Left lung (tissue), 14 donors: ENCODE measurements at places on chromosomes 6 and 20.

DNA sequence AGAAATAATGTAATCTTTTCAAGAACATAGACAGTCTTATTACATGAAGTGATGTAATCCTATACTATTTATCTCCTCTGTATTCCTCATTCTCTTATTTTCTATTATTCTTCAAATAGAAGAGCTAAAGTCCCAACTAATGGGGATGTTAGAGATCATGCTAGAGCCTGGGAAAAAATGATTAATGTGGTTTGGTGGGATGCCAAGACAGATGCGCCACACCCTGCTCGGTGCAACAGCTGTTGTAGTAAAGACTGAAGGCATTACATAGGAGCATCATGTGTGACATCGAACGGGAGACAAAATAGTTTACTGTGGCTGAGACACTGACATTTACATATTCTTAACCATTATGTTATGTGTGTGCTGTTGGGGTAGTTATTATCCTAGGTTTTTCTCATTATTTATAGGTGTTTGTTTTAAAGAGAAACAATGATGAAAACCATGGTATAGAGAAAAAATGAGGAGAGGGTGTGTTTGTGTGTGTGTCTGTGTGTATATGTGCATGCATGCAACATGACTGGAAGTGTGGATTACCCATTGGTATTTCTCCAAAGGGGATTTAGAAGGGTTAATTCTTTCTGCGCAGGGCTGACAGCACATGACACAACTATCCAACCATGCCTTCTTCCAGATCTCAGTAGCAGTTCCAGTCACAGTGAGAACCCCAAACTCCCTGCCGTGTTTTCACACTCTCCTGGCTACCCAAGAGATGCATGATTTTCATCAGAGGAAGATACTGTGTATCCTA is 155.3 kb downstream of the EYA4 start:
- H3K27ac ChIP-seq = no peak overlapping the region
- H3K27me3 ChIP-seq = no peaks in the 10 kb centered on the region
- no peak overlapping the region for H3K4me3 ChIP-seq
- H3K36me3 ChIP-seq = no peaks in the 10 kb centered on the region
- no peaks in the 10 kb centered on the region for H3K4me1 ChIP-seq

- no peak for DNase-seq
- no peaks in the 10 kb centered on the region for H3K27me3 ChIP-seq
- no peak overlapping the region for H3K4me3 ChIP-seq
These were observed 75.7 kb downstream of the TTLL2 start for GRCh38 chr6:167400482-167401138.

GRCh38 chr6:56580271-56580670 is 62.4 kb downstream of the DST start:
- no peak overlapping the region for H3K27ac ChIP-seq
- H3K4me1 ChIP-seq = no peaks in the 10 kb centered on the region
- H3K4me3 ChIP-seq = no peak overlapping the region
- no peak for DNase-seq
- no peaks in the 10 kb centered on the region for H3K36me3 ChIP-seq

DNA sequence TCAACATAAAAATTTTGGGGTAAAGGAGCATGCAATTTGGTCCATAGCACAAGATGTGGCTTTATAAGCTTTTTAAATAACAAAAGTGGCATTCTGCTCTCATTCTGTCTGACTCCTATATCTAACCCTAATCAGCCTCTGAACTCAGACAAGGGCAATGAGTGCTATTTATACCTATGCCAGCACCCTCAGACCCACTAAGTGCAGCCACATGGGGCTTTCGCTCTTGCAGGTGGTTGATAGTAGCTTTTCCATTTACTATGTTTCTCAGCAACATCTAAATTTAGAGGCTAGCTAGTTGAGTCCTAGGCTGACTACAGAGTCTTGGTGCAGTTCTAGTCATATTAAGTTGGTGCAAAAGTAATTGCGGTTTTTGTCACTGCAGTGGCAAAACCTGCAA is 217.1 kb upstream of the THBS2 start:
- H3K36me3 ChIP-seq = no peaks in the 10 kb centered on the region
- no peak overlapping the region for H3K4me3 ChIP-seq
- H3K27me3 ChIP-seq = no peaks in the 10 kb centered on the region
- no peak overlapping the region for H3K27ac ChIP-seq
- no peaks in the 10 kb centered on the region for H3K4me1 ChIP-seq

GRCh38 chr6:6346427-6347023 is 26.1 kb upstream of the F13A1 start:
- no peak overlapping the region for H3K27ac ChIP-seq
- H3K4me1 ChIP-seq = no peaks in the 10 kb centered on the region
- no peaks in the 10 kb centered on the region for H3K36me3 ChIP-seq
- DNase-seq = no peak
- peaks cover 4% of the 10 kb centered on the region for H3K27me3 ChIP-seq
- H3K4me3 ChIP-seq = no peak overlapping the region

DNA sequence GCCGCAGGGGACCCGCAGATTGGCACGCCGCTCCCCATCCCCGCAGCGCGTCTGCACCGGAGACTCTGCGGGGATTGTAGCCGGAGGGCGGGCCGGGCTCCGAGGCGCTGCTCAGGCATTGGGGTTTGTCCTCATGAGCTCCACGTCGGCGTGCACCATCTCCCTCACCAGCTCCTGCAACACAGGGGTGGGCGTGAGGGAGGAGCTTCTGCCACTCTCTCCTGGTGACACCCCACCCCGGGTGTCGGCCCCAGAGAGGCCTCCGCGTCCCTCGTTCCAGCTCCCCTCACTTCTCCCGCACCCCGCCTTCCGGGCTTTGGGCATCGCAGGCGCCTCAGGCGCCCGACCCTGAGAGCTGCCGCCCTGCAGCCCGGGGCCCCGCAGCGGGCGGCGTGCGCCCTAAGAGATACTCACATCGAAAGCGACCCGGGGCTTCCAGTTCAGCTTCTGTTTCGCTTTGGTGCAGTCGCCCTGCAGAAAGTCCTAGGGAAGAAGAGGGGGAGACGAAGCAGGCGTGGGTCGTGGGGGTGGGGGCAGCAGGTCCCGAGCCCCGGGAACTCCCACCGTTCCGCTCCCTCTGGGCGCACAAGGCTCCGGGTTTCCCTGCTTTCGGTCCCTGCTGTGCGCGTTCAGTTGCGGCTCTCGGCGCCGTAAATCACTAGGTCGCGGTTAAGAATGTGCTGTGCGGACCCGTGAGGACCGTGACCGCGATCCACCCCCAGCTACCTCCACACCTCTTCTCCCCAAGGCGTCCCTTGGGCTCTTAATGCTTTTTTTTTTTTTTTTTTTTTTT is 14.5 kb downstream of the FOXC1 start:
- peaks cover 86% of the 10 kb centered on the region for H3K27me3 ChIP-seq
- peaks cover 32% of the 10 kb centered on the region for H3K4me1 ChIP-seq
- H3K27ac ChIP-seq = no peak overlapping the region
- peak overlapping the region; percentile 48 for H3K4me3 ChIP-seq
- no peak for DNase-seq

GRCh38 chr6:90780141-90780540 is 193.3 kb upstream of the MAP3K7 start:
- no peaks in the 10 kb centered on the region for H3K4me1 ChIP-seq
- H3K4me3 ChIP-seq = no peak overlapping the region
- no peaks in the 10 kb centered on the region for H3K27me3 ChIP-seq
- H3K27ac ChIP-seq = no peak overlapping the region

- H3K27me3 ChIP-seq = no peaks in the 10 kb centered on the region
- no peak overlapping the region for H3K27ac ChIP-seq
- H3K4me3 ChIP-seq = no peak overlapping the region
- no peak for DNase-seq
- no peaks in the 10 kb centered on the region for H3K36me3 ChIP-seq
- H3K4me1 ChIP-seq = peaks cover 11% of the 10 kb centered on the region
These were observed 104.4 kb upstream of the FOXP4 start for GRCh38 chr6:41441598-41442351.

- no peaks in the 10 kb centered on the region for H3K4me1 ChIP-seq
- no peak for DNase-seq
- H3K4me3 ChIP-seq = no peak overlapping the region
- no peaks in the 10 kb centered on the region for H3K27me3 ChIP-seq
- no peak overlapping the region for H3K27ac ChIP-seq
- no peaks in the 10 kb centered on the region for H3K36me3 ChIP-seq
These were observed 20.5 kb downstream of the SNAI1 start for GRCh38 chr20:50003253-50003656.

- no peak for DNase-seq
- H3K27me3 ChIP-seq = no peaks in the 10 kb centered on the region
- no peak overlapping the region for H3K27ac ChIP-seq
- H3K4me1 ChIP-seq = no peaks in the 10 kb centered on the region
These were observed 505.9 kb upstream of the SYNCRIP start for GRCh38 chr6:86148586-86148985.

- H3K4me3 ChIP-seq = no peak overlapping the region
- peak overlapping the region; percentile 27 for H3K27ac ChIP-seq
- peak; percentile 62 for DNase-seq
- no peaks in the 10 kb centered on the region for H3K27me3 ChIP-seq
- no peaks in the 10 kb centered on the region for H3K4me1 ChIP-seq
These were observed 66.2 kb downstream of the ARMC2 start for GRCh38 chr6:108914235-108915022.

- no peaks in the 10 kb centered on the region for H3K4me1 ChIP-seq
- no peak overlapping the region for H3K27ac ChIP-seq
- no peaks in the 10 kb centered on the region for H3K36me3 ChIP-seq
- no peak for DNase-seq
These were observed 136.4 kb upstream of the SALL4 start for GRCh38 chr20:51938559-51939258.

- H3K27ac ChIP-seq = no peak overlapping the region
- H3K27me3 ChIP-seq = no peaks in the 10 kb centered on the region
- no peaks in the 10 kb centered on the region for H3K36me3 ChIP-seq
- no peaks in the 10 kb centered on the region for H3K4me1 ChIP-seq
These were observed 138.6 kb downstream of the KHDC1L start for GRCh38 chr6:73086726-73087125.

DNA sequence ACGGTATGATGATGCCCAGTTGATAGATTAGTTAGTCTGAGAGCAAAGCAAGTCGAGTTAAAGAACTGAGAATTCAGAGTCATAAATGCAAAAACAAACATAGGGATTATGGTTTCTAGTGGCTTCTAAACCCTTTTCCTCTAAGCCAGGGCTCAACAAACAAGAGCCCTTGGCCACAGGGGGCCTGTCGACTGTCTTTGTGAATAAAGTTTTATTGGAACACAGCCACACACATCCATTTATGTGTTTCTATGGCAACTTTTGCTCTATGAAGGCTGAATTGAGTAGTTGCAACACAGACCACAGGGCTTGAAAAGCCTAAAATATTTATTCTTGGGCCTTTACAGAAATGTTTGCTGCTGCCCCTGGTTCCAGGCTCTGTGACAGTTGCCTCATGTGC is 76.2 kb downstream of the SLC24A3 start:
- no peaks in the 10 kb centered on the region for H3K27me3 ChIP-seq
- H3K4me1 ChIP-seq = no peaks in the 10 kb centered on the region
- no peak for DNase-seq

DNA sequence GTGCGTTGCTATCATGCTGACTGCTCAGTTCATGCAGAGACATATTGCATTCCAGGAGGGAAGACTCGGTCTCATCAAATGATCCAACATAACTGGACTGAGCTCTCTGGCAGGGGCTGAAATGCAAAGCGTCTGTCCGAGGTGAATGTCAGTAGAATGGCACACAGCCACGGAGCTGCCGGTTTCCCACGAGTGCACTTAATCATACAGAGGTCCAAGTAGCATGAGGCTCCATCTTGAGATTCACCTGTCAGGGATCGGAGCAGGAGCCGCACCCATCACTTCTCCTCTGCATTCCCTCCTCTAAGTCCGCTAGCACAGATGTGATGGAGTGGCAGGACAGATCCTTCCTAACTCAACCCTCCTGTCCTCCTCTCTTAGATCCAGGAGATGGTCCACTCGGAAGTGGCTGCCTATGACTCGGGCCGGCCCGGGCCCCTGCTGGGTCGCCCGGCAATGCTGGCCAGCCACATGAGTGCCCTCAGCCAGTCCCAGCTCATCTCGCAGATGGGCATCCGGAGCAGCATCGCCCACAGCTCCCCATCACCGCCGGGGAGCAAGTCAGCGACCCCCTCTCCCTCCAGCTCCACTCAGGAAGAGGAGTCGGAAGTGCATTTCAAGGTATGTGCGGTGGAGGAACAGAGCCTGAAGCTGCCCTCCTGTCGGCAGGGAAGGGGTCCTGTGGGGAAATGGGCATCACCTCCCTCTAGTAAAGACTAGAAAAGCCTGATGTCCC is 135.9 kb downstream of the JPH2 start:
- peaks cover 17% of the 10 kb centered on the region for H3K36me3 ChIP-seq
- H3K4me1 ChIP-seq = no peaks in the 10 kb centered on the region
- H3K27me3 ChIP-seq = no peaks in the 10 kb centered on the region

- no peaks in the 10 kb centered on the region for H3K36me3 ChIP-seq
- H3K27me3 ChIP-seq = peaks cover 44% of the 10 kb centered on the region
- H3K27ac ChIP-seq = no peak overlapping the region
- H3K4me3 ChIP-seq = no peak overlapping the region
- H3K4me1 ChIP-seq = peaks cover 10% of the 10 kb centered on the region
These were observed 701 bp downstream of the RFX6 start for GRCh38 chr6:116877743-116878142.

GRCh38 chr6:10719964-10720264 is 3.0 kb upstream of the TMEM14C start:
- peak overlapping the region; percentile 74 for H3K4me3 ChIP-seq
- H3K27ac ChIP-seq = peak overlapping the region; percentile 84
- no peaks in the 10 kb centered on the region for H3K27me3 ChIP-seq
- H3K36me3 ChIP-seq = no peaks in the 10 kb centered on the region

GRCh38 chr6:25014369-25014768 is 78.6 kb upstream of the RIPOR2 start:
- H3K27ac ChIP-seq = peak overlapping the region; percentile 68
- no peak overlapping the region for H3K4me3 ChIP-seq
- no peaks in the 10 kb centered on the region for H3K27me3 ChIP-seq
- peaks cover 11% of the 10 kb centered on the region for H3K4me1 ChIP-seq

DNA sequence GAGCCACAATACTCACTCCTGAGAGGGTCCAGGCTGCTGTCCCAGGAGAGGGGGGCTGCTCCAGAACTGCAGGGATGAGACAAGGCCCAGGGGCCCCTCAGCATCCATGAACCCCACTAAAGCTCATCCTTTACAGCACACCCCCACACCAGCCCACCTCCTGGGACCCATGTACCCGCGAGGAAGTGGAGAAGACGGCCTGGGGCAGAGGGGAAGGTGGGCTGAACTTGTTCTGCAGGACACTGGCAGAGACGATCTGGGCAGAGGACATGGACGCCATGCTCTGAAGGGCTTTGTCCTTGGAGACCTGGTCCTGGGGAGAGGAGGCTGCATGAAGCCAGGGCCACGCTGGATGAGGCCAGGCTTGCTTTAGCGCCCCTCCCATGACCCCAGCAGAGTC is 10.1 kb downstream of the RPL10A start:
- no peaks in the 10 kb centered on the region for H3K36me3 ChIP-seq
- no peak for DNase-seq
- H3K4me1 ChIP-seq = no peaks in the 10 kb centered on the region
- no peak overlapping the region for H3K4me3 ChIP-seq
- H3K27me3 ChIP-seq = no peaks in the 10 kb centered on the region

DNA sequence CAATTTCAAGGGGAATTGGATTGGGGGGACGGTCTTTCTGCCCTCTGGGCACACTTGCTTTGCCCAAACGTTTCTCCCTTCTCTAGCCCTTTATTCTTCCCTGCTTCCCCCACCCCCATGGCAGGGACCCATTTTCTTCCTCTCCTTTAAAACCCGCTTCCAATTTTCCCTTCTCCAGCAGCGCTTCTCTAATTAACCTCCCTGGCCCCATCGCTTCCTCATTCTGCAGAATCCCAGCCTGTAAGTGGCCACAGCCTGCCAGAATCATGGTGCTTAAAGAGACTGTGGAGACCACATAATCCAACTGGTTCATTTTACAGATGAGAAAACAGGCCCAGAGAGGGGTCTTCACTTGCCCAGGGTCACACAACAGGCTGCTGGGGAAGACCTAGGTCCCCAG is 61.4 kb downstream of the CPNE5 start:
- H3K4me1 ChIP-seq = no peaks in the 10 kb centered on the region
- H3K4me3 ChIP-seq = no peak overlapping the region
- H3K27me3 ChIP-seq = peaks cover 11% of the 10 kb centered on the region
- H3K27ac ChIP-seq = no peak overlapping the region
- no peak for DNase-seq
- H3K36me3 ChIP-seq = no peaks in the 10 kb centered on the region
